ENCODE measurements at places on chromosomes 1 and 21.

DNA sequence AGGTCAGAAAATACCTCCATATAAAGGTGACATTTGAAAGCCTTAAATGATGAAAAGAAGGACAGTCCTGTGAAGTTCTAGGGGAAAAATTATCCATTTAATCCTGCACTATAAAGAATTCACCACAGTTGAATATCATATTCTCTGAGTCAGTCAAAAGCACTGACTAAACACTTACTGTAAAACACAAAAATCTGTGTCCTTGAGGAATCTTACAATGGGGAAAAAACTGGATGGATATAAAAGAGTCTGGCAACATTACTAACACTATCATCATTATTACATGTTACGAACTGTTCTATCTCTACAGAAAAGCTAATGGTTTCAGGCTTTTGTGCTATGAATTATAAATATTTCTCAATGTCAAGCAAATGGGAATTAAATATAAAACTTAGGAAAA is 42.4 kb upstream of the HP1BP3 start:
- DNase-seq, result no peak

- DNase-seq, result no peak
Measured at GRCh38 chr1:113676524-113676923, 82.8 kb downstream of the PHTF1 start.

- no peak for DNase-seq
Measured at GRCh38 chr1:236122176-236122575, 20.2 kb upstream of the GPR137B start.

DNA sequence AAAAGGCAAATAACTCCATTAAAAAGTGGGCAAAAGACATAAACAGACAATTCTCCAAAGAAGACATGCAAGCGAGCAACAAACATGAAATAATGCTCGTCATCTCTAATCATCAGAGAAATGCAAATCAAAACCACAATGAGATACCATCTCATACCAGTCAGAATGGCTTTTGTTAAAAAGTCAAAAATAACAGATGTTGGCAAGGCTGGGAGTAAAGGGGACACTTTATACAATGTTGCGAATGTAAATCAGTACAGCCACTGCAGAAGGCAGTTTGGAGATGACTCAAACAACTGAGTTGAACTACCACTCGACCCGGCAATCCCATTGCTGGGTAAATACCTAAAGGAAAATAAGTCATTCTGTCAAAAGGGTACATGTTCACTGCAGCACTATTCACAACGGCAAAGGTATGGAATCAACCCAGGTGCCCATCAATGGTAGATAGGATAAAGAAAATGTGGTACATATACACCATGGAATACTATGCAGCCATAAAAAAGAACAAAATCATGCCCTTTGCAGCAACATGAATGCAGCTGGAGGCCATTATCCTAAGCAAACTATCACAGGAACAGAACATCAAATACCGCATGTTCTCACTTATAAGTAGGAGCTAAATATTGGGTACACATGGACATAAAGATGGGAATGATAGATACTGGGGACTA is 25.9 kb downstream of the TSPAN2 start:
- no peak for DNase-seq

GRCh38 chr1:181124291-181124751 is 35.8 kb downstream of the IER5 start:
- DNase-seq, result no peak

- no peak for DNase-seq
Measured at GRCh38 chr1:51907079-51907702, 28.7 kb upstream of the NRDC start.

DNA sequence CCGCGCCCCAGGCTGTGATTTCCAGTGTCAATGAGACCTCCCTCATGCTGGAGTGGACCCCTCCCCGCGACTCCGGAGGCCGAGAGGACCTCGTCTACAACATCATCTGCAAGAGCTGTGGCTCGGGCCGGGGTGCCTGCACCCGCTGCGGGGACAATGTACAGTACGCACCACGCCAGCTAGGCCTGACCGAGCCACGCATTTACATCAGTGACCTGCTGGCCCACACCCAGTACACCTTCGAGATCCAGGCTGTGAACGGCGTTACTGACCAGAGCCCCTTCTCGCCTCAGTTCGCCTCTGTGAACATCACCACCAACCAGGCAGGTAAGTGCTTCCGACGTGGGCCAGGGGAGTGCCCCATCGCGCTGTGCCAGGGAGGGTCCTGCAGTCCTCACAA is 107.8 kb downstream of the LACTBL1 start:
- DNase-seq, result no peak

- no peak for DNase-seq
Measured at GRCh38 chr1:18261891-18262290, 154.3 kb downstream of the IGSF21 start.

DNA sequence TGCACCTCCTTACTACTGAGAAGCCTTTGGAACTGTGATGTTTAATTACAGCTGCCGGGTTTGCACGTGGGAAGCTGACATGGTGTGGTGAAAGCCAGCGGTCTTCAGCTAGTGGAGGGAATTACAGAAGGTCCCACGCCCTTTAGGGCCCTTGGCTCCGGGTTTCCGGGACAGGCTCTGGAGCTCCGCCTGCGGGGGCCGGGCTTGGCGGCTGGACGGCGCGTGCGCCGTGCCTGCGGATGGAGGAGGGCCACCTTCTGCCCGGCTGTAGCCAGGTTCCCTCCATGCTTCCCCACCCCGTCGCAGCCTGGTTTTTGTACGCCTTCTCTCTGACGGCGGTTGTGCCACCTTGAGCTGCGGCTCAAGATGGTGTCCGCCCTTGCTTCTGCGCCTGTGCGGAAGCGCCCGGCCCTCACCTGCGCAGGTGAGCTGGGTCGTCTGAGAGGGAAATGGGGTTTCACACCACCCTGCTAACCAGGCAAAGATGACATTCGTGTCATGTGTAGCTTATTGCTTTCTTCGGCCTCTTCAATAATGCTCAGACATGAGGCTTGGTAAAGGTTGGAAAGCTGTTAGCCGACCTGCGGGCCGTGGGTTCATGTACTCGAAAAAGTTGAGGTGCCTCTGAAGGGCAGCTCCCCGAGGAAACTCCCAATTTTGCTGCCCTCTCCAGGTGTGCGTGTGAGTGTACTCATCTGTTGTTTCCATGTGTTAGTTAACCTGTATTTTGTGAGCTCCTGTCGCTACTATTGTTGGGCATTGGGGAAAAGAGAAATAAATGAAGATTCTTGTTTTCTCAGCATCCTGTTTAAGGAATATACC is 36.6 kb upstream of the OPRD1 start:
- DNase-seq, result peak; percentile 12

DNA sequence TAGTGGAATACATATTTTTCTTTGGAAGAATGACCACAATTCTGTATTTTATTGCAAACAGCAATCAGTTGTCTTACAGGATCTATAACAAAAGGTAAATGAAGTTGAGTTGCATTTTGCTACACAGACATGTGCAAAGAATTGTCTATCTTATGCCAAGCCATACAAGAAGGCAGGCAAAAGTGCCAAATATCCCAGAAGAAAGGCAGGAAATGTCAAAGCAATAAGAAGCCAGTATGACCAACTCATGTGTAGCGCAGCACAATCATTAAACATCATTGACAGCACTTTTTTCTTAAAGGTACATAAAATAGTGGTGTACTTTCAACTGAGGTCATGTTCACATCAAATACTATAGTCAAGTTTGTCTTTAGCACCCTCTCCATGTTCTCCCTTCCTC is 42.7 kb downstream of the NIBAN1 start:
- no peak for DNase-seq

All from stimulated activated CD8-positive, alpha-beta memory T cell treated with anti-CD3 and anti-CD28 coated beads, Interleukin-4, amount 100 ng/mL, for 4 hours (primary cell).